Mesothelial cell of epicardium (in vitro differentiated cells): ENCODE measurements at places on chromosomes 7 and 10.

- no peak for DNase-seq
Observed at GRCh38 chr7:35565927-35566326, 129.0 kb downstream of the HERPUD2 start.

- DNase-seq, result no peak
Observed at GRCh38 chr10:31749301-31749700, 179.3 kb downstream of the ARHGAP12 start.

DNA sequence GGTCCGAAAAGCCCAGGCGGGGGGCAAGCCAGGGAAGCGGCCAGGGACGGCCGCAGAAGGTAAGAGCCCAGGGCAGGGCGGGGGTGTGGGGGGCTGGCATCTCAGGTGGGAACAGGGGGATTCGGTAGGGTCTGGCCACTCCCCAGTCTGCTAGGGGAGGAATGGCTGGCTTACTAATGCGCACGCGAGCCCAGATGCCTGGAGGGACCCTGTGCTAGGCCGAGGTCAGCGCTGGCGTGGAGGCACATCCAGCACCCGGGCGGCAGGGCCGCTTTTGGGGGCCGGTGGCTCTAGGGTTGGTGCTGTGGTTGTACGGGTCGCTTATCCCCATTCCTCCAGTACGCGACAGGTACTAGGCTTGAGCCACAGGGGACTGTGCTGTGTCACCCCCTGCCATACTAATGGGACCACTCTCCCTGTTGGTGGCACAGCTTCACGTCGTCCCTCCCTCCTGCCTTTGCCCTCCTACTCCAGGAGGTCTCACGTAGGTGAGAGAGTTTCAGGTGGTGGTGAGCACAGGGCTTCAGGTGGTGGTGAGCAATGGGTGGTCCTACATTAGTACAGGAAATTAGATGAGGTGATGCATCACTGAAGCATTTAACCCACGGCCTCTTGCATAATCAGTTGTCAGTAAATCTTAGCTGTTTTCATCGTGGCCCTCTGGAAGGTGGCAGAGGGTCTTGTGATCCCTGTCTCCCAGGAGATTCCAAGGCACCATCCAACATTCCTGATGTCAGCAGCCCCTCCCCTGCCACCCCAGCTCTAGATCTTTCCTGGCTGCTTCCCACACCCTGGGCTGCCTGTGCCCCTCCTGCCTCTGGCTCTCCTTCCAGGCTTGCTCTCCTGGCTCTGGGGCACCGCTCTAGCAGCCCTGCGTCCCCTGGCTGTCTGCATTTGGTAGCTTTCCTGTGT lies 971 bp downstream of the AEBP1 start:
- DNase-seq, result no peak

DNA sequence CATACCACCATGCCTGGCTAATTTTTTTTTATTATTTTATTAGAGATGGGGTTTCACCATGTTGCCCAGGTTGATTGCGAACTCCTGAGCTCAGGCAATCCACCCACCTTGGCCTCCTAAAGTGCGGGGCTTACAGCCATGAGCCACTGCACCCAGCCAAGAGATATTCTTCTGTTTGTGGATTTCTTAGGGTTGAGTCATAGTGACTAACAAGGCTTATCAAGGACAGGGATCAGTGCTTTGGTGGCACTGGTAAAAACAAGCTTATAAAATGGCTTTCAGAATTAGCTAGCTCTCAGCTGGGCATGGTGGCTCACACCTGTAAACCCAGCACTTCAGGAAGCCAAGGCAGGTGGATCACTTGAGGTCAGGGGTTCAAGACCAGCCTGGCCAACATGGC lies 122.4 kb downstream of the ZNF248 start:
- no peak for DNase-seq

- DNase-seq, result no peak
Observed at GRCh38 chr7:33981226-33981625, 75.9 kb downstream of the BMPER start.

- no peak for DNase-seq
Observed at GRCh38 chr7:1973321-1974251, 259.2 kb downstream of the MAD1L1 start.
